ENCODE measurements at places on chromosomes 5 and 9. TPM values are rescaled to one million over a fixed set of nuclear protein-coding genes. Genes with fewer than 3 reads are reported as not detected.

DNA sequence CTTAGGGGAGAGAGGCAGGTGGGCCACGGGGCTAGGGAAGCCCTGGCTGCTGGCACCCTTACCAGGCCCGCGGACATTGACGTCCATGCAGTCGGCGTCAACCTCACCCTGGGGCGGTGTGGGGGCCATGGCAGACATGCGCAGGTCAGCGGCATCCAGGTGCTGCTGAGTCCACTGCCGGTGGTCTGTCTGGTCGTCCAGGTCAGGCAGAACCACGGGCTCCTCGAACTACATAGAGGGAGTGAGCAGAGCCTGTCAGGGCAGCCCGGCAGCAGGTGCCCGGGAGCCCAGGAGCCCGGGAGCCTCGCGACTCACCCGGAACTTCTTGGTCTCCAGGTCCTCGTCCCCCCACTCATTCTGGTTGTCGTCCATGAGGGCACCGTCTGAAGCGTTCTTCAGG, 18.8 kb upstream of the SEC16A start:
- DNase-seq = no peak

- no peak for DNase-seq
Measured at GRCh38 chr5:73747696-73748380, 121.8 kb downstream of the ARHGEF28 start.

The CTSV gene
- 0.28 TPM for total RNA-seq

GRCh38 chr9:75106857-75107256, 18.5 kb downstream of the OSTF1 start:
- DNase-seq = no peak

DNA sequence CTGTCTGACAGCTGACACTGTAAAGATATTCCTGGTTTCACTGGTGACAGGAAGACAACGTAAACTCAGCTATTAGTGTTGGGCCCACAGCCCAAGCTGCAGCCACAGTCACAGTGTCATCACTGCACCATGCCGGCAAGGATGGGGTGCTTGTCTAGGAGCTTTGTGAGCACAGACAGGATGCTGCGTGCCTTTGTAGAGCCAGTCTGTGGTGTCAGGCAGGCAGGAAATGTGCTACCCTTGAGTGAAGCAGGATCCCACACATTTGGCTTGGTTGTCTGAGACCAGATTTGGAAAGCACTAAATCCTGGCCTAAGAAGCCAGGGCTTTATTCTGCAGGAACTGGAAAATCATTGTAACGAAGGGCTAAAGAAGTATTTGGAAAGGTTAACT, 121.6 kb upstream of the ADAMTS16 start:
- no peak for DNase-seq

GRCh38 chr5:66573733-66574132, 22.5 kb upstream of the MAST4 start:
- no peak for DNase-seq

The PHYHD1 gene
- total RNA-seq = 0.63 TPM

- no peak for DNase-seq
Measured at GRCh38 chr5:109708813-109709212, 19.1 kb downstream of the MAN2A1 start.

DNA sequence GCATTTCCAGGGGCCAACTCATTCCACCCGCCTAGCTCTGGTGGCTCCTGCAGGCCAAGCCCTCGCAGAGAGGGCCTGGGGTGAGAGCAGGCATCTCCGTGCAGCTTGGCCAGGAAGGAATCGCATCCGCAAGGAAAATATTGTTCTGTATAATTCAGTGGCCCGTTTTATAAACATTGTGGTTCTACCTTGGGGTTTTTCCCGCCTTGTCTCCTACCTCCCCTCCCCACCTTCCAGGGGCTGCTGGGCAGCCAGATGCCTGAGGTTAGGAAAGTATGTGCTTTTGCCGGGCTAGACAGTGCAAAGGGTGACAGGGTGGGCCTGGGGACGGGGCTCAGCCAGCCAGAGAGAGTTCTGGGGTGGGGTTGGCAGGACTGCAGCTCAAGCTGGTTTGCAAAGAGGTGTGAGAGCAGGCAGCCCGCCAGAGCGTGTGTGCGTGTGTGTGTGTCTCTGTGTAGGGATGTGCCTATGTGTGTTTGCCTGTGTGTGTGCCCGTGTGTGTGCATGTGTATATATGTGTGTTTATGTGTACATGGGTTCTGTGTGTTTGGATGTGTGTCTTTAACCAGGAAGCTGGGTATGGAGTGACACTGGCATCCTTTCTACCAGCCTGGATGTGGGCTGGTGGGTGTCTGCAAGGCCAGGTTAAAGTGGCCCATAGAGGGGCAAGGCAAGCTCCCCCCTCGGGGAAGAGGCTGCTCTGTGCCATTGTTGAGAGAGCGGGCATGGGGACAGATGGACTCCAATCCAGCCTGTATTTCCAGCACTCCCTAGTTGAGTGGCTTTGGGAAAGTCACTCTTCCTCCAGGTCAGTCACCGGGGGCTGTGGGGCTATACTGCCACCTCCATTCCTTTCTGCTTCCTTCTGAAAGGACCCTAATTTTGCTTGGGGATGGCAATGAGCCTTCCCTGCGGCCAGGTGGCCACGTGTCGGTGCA, 10.6 kb upstream of the SLC2A6 start:
- no peak for DNase-seq

GRCh38 chr9:81183761-81184160, 505.6 kb downstream of the TLE1 start:
- DNase-seq = no peak

The TRAPPC13 gene
- 18.5 TPM for total RNA-seq

- no peak for DNase-seq
Measured at GRCh38 chr5:139745132-139745799, 50.3 kb upstream of the PSD2 start.

- no peak for DNase-seq
Measured at GRCh38 chr5:136018814-136019783, 9.7 kb upstream of the TGFBI start.

DNA sequence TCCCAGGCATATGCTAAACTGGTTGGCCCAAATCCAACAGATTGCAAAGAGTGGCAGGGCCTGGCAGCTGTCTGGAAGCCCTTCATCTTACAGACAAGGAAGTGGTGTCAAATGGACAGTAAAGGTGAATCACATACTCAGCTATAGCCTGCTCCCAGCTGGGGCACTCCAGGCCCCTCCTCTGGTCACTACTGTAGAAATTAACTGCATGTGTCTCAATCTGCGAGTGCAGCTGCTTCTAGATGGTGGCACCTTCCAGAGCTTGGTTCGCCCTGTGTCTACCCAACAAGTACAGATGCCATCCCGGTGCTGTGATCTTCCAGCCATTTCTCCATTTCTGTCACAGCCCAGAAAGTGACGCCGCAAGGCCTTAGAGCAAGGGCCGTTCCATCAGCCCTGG, 50.2 kb downstream of the OTULIN start:
- no peak for DNase-seq

- peak; percentile 66 for DNase-seq
Measured at GRCh38 chr9:68704814-68705530, at the start of gene PIP5K1B. Gene PIP5K1B (plus strand): TSS chr9:68705240. CDS start chr9:68822615, 117,375 bp downstream.

DNA sequence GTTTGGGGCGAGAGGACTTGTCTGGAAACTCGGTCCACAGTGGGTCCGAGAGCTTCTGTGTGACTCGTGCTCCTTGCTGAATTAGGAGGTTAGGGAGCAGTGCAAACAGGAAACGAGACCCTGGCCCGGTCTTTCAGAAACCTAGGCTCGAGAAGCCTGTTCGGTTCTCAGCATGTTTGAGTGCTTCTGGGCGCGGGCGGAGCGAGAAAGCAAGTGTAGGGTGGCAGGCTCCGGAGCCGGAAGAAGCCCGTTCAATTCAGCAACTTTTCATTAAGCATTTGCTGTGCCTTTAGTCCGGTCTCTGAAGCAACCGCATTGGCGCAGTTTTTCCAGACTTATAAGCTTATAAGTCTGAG, 547 bp downstream of the CLTA start:
- peak; percentile 69 for DNase-seq

DNA sequence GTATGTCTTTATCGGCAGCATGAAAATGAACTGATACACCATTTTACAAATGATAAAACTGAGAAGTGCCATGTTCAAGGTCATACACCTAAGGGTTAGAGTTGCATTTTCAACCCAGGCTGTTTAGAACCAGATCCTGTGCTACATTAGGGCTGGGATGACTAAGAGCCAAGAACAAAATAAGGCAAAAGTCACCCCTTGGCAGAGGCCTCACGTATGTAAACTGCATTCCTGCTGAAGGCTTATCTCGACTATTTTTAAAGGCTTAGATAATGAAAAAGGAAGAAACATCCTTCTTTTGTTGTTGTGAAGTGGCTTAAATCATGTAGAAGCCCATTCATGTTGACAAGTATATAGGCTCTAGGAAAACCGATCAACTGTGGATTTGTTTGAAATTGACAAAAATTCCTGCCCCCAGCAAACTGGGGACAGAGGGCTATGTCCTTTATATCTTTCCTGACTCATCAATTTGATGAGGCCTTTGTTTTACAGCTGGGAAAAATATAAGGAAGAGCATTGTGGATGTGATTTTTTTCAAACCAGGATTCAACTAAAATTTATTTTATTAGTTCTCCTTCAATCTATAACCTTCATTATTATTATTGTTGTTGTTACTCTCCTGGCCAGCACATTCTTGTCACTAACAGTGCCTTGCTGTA, 196.5 kb downstream of the SNX18 start:
- DNase-seq = no peak

The AQP7 gene
- total RNA-seq = not detected

- DNase-seq = no peak
Measured at GRCh38 chr9:27276193-27277030, 20.5 kb downstream of the EQTN start.

The RLN2 gene
- total RNA-seq = 4.0 TPM

The ADCY2 gene
- total RNA-seq = not detected

DNA sequence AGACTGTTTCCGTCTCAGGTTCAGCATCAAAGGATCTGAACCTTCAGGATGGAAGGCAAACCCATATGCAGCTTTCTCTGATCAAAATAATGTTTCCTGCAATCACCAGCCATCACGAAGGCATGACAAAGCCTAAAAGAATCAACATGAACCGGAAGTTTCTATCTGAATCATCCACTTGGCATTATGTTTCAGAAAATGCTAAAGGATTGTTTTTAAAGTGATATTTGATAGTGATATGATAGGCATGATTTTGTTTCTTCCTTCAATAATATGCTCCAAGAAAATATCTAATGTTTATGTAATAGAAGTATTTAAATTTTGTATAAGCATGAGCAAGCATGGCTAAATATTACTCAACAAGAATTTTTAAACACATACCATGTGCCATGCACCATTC, 219.6 kb downstream of the PLK2 start:
- DNase-seq = no peak

The ZNF366 gene
- total RNA-seq = not detected

- DNase-seq = no peak
Measured at GRCh38 chr5:135678640-135679268, 100.0 kb upstream of the CXCL14 start.

DNA sequence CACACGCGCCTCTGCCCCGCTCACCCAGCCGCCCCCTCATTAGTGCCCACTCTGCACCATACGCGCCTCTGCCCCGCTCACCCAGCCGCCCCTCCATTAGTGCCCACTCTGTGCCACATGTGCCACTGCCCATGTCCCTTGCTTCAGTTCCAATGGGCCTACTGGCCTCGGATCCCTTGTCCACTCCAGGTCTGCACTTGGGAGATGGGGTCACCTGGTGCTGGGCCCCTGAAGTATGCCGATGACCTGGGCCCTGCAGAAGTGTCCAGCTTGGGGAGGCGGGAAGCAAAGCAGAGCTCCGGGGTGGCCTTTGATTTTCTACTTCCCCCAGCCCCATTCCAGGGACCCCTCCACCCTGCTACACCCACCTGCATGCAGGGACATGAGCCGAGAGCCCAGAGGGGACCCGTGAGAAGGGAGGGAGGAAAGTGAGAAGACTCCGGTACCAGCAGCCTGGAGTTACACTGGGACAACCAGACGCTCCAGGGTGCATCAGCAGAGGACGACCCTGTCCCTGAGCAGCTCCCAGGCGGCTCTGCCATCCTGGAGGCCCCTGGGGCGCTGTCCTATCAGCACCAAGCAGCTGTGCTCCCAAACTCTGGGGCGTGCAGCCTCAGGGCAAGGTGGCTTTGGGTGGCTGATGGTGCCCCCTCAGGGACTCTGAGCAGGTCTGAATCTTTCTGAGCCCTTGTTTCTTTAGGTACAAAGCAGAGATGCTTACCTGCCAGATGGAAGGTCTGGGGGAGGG, 140.8 kb downstream of the RXRA start:
- no peak for DNase-seq

GRCh38 chr9:113425072-113425471, 14.5 kb downstream of the C9orf43 start:
- DNase-seq = no peak

GRCh38 chr9:133403766-133404453, 13.9 kb downstream of the REXO4 start:
- peak; percentile 72 for DNase-seq

The S1PR3 gene
- 0.05 TPM for total RNA-seq

DNA sequence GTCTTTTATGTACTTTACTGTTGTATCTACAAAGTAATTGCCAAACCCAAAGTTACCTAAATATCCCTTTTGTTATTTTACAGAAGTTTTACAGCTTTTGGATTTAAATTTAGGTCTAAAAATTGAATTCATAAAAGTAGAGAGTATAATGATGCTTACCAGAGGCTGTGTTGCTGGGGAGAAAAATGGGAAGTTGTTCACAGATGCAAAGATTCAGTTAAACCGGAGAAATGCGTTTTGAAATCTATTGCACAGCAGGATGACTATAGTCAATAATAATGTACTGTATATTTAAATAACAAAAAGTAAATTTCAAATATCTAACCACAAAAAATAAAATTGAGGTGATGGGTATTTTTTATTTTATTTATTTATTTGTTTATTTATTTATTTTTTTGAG, 2.6 kb upstream of the ANKRD18A start:
- no peak for DNase-seq

- no peak for DNase-seq
Measured at GRCh38 chr5:175104677-175105076, 339.3 kb downstream of the DRD1 start.

DNA sequence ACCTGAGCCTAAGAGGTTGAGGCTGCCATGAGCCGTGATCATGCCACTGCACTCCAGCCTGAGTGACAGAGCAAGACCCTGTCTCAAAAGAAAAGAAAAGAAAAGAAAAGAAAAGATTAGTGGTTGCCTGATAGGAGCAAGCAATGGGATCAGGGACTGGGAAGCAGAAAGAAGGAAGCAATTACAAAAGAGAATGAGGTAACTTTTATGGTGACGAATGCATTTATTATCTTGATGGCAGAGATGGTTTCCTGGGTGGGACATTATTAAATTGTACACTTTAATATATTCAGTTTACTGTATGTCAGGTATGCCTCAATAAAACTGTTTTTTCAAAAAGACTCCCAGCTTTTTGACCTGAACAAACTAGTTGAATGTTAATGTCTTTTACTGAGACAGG, 7.5 kb upstream of the PFDN1 start:
- no peak for DNase-seq

- DNase-seq = no peak
Measured at GRCh38 chr5:32562843-32563242, 22.5 kb upstream of the SUB1 start.

DNA sequence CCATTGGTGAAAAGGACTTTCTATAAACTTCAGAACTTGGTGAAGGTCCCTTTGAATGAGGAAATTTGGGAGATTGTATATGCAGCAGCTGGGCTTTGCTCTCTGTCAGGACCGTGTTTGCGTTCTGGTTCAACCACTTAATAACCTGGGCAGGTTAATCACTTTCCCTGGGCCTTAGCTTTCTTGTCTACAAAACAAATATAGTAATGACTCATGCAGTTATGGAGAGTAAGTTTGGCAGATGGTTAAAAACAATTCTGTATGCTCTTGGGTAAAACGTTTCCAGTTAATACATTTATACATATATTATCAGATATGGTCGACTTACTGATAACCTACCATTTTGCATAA, 197.0 kb downstream of the ARHGEF28 start:
- DNase-seq = no peak

The PCDHGB3 gene
- 0.41 TPM for total RNA-seq

All from activated CD8-positive, alpha-beta memory T cell treated with anti-CD3 and anti-CD28 coated beads, Interleukin-2, amount 10 ng/mL, durations not matched to agents 7 days and 5 days (primary cell).